CD14-positive monocyte (primary cell): ENCODE measurements at places on chromosomes 3 and 15.

- DNase-seq = no peak
Measured at GRCh38 chr3:65342084-65342683, 654.4 kb upstream of the ADAMTS9 start.

DNA sequence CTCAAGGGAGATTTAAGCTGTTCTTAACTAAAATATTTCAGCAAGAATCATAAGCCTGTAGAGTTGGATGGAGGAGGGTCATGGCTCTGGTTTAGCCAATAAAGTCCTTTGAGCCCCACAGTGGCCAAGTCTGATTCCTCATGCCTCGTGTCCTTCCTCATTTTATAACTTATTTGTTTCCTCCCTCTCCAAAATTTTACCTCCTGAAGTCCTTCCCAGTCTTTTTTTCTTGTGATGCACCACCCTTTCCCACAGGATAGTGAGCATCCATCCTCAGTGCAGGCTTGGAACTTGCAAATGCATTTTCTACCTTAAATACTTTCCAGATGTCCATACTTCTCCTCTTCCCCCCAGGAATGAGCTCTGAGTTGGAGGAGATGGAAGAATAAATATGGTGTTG is 162.7 kb upstream of the AGTR1 start:
- no peak for DNase-seq

DNA sequence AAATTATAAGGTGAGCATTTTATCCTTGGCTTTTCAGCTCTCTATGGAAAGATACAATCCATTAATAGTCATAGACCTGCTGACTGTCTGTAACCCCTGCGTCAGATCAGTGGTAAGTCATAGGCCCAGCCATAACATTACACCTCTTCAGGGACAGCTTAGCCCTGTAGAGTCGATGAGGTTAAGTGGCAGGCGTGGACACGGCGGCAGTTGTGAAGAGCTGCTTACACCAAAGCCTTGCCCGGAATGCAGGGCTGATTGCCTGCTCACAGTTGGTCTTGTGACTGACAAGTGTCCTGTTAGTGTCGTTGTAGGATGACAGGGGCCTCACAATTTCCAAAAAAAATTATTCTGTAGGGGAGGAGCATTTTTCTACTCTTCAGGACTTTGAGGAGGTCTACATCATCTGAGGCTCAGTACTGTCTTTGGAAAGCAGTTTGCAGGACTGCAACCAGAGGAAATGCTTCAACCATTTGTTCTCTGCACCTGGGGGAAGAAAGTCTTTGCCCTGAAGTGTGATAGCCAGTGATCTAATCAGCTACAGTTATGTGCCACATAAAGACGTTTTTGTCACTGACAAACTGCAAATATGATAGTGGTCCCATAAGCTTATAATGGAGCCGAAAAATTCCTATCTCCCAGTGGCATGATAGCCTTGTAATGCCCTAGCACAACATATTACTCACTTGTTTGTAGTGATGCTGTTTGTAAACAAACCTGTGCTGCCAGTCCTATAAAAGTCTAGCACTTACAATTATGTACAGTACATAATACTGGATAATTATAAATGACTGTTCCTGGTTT is 14.9 kb upstream of the SELENOT start:
- DNase-seq = no peak

GRCh38 chr3:4409971-4410573 is 57.0 kb downstream of the SUMF1 start:
- no peak for DNase-seq

- DNase-seq = peak; percentile 23
Measured at GRCh38 chr3:69541711-69542088, 155.8 kb upstream of the FRMD4B start.

- DNase-seq = no peak
Measured at GRCh38 chr3:50581459-50581842, 12.1 kb downstream of the HEMK1 start.

- DNase-seq = no peak
Measured at GRCh38 chr3:100641471-100642032, 32.2 kb downstream of the ADGRG7 start.

- DNase-seq = no peak
Measured at GRCh38 chr15:55518641-55519040, 10.6 kb upstream of the DNAAF4 start.

GRCh38 chr3:141201122-141201521 is 30.5 kb upstream of the PXYLP1 start:
- DNase-seq = no peak

DNA sequence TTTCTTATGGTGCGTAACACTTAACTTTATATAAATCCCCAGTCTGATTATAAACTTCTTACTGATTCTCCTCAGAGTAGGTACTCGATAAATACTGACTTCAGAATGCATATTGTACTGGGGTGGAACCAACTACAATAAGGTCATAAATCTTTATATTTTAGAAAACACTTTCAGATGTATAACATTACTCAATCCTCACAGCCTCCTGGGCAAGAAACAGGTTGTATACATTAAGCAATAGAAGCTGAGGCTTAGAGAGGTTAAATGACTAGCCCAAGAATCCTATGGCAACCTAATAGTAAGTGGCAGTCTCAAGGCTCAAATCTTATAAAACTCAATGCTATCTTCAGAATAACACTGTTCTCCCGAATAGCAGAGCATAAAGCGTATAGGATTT is 9.1 kb downstream of the VPS13C start:
- no peak for DNase-seq

GRCh38 chr3:46870651-46871050 is 6.9 kb upstream of the PTH1R start:
- DNase-seq = no peak

DNA sequence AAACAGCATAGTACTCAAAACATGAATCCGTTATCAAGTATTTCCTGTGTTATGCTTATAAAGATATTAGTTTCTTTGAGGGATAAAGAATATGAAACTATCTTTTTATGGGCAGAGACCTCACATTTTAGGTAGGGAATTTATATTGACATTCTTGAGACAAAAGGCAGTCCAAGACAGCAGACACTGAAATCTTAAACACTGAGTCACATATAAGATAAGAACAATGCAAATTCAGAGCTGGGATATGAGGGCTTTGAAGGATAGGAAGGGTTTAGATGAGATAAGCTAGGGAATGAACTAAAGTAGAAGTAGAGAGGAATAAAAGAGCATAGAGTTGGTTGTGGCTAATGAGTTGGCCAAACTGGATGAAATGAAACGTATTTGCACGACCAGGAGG is 58.4 kb downstream of the ASTE1 start:
- no peak for DNase-seq

- no peak for DNase-seq
Measured at GRCh38 chr15:61084472-61084871, 144.6 kb downstream of the RORA start.

DNA sequence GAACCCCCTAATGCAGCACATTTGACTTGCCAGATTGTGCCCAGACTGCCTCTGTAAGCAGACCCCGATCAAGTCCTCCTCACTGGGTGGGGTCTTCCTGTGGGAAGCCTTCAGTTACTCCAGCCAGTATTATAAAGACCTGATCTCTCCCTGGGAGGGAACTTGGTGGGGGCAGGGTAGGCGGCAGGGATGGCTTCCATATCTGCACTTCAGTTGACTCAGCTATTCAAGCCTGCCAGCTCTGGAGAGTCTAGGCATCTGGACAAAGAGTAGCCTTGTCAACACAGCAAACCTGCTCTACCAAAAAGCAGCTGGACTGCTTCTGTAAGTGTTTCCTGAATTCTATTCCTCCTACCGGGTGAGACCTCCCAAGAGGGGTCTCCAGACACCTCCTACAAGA is 21.0 kb upstream of the SLC25A38 start:
- DNase-seq = no peak

GRCh38 chr3:152885076-152885475 is 50.1 kb downstream of the P2RY1 start:
- DNase-seq = peak; percentile 29

- no peak for DNase-seq
Measured at GRCh38 chr3:127074900-127075360, 92.0 kb downstream of the PLXNA1 start.

DNA sequence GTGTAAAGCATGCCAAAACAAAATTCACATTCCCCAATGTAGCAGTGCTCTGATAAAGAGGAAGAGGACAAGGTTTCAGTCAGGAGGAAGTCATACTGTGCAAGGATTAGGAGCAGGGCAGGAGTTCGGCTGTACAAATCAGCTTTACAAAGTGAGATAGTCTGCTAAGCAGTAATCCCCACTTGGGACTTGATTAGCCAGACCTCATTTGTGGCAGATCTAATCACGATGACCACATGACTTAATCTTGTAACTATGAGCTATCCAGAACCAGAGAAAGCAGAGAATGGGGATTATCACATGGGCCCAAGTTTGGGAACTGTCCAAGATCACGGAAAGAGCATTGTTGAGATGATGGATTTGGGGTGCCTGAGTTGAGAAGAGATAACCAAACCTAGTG is 7.8 kb downstream of the DCBLD2 start:
- DNase-seq = no peak

GRCh38 chr3:157130467-157131251 is 29.3 kb downstream of the CCNL1 start:
- peak; percentile 93 for DNase-seq

DNA sequence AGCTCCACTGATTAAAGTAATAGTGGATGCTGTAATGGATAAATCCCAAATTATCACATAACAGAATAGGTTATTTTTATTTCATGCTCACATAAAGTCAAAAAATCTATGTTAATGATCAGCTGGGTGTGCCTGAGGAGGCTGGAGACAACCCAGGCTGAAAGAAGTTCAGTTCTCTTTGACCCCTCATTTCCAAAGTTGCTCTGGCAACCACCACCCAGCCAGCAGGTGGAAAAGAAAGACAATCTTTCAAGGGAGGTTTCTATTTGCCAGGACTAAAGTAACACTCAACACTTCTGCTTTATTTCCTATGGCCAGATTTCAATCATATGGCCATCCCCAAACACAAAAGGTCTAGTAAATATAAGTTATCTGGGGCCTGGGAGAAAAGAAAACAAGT is 48.8 kb upstream of the ANKRD28 start:
- no peak for DNase-seq

DNA sequence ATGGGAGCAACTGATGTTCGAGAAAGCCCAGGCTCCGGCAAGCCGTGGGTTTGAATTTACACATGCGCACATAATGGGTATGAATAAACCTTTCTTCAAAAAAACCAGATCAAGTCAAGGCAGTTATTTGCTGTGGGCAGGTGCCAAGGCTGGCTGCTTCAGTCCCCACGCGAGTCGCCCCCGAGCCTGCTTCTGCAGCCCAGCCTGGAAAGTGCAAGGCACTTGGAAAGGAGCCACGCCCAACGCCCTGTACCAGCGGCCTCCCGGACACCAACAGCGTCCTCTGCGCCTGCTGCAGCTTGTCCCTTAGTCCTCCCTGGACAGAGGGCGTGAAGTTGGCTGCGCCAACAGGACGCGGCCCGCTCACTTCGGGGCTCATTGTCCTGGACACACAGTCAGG is 68.9 kb downstream of the KLF15 start:
- no peak for DNase-seq

DNA sequence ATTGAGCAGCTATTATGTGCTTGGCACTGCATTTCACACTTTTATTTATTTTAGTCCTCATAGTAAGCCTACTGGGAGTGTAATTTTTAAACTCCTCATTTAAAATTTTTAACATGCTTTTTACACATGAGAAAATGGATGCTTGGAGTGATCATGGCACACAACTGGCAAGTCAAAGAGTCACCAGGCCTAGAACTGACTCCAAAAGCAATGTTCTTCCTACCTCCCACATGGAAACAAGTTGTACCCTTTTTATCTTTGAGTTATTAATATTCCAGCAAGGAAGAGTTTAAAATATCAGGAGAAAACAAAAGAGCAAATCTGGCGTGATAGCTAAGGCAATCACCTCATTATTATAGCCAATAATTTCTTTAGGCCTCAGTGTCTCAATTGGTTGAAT is 100.6 kb downstream of the MEIS2 start:
- DNase-seq = no peak

GRCh38 chr3:147412261-147412916 is 3.2 kb downstream of the ZIC1 start:
- no peak for DNase-seq

GRCh38 chr15:28005004-28005527 is 94.0 kb downstream of the OCA2 start:
- no peak for DNase-seq

- peak; percentile 68 for DNase-seq
Measured at GRCh38 chr3:129936757-129937156, 37.8 kb upstream of the TRH start.

- DNase-seq = no peak
Measured at GRCh38 chr3:34077417-34078195, 279.2 kb downstream of the PDCD6IP start.
